ENCODE measurements at places on chromosomes 2 and 18.

GRCh38 chr18:28541276-28541930 lies 364.5 kb upstream of the CDH2 start:
- DNase-seq: no peak

GRCh38 chr2:47486841-47487497 lies 84.0 kb downstream of the MSH2 start:
- DNase-seq: no peak

DNA sequence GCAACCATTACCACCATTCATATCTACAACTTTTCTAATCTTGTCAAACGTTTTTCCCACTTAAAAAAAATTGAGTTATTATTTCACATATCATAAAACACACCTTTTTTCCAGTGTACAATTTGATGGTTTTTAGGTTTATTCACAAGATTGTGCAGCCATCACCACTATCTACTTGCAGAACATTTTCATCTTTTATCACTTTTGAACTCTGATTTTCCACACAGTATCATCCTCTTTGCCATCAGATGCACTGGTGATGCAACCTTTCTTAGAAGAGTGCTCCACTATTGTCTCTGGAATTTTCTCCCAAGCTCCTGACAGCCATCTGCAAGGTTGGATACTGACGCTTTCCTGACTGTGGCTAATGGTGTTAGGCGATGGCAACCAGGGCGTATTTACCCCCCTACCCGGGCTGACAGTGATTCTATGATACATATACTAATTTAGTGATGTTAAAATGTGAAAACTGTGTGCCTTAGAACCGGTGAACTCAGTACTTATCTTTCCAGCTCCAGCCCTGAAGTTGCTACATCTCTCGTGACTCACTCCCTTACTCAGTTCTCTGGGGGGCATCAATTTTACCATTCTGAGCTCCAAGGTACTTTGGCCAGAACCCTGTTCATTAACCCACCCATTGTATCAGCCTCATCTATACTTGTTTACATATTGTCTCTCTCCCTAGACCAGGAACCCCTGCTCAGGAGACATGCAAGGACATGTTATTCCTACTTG lies 105.4 kb upstream of the SPRED2 start:
- DNase-seq: no peak

DNA sequence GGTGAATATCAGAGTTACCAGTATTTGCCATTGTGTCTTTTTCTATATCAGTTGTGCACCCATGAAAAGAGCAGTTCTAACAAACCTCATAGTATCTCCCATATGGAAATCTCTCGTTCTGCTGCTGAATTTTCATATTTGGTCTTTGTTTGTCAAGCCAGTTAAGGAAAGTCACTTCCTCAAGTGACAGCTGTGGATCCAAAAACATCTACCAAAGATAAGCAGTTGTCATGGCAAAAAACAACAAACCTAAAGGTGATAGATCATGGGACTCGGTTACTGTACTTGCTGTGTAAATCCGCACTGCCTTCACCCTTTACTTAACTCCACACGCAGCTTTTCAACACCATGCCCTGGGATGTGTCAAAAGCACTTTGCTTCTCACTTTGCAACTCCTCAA lies 17.3 kb downstream of the BMP10 start:
- no peak for DNase-seq

DNA sequence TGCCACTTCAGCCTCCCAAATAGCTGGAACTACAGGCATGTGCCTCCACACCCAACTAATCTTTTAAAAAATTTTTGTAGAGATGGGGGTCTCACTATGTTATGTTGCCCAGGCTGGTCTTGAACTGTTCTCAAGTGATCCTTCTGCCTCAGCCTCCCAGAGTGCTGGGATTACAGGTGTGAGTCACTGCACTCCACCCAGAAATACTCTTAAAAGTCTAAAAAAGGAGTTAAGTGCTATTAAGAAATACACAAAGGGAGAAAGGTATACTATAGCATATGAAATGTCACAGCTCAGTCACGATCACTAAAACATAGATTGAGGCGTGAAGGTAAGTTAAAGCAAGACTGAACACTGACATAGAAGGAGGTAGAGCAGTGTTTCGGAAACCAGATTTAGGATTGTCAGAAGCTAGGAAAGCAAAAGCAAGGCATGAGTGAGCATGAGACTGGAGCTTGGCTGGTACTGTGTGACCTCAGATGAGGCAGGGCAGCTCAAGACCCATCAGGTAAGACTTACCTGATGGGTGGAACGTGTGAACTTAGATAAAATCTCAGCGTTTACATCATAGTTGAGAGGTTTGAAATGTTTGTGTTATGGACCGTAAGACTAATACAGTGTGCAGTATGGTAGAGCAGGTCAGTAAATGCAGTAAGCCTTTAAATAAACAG lies 9.2 kb downstream of the CCNYL1 start:
- DNase-seq: no peak

GRCh38 chr2:54528311-54528955 lies 72.3 kb downstream of the SPTBN1 start:
- DNase-seq: no peak

DNA sequence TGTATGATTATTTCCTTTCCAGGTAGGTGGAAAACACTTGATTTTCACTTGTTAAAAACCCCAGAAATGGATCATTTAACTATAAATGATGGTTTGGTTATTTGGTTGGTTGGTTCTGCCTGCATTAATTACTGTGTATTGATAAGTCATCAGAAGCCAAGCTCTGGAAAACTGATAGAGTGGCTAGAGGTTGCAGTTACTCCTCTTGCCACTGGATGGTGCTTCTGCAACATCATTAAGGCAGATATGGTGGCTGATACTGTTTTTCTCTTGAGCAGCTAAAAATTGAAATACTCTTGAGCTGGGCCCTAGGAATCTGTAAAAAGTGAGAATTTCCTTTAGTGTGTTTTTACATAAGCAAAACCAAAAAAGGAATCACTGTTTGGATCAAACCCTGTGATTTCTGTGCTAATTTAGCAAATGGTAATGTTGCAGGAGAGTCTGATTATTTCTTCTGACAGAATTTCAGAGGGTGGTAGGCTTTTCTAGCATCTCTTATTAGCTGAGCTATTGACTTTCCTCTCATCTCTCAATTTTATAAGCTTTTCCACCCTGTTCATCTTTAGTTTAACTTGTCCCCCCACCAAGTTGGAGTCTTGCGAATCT lies 54.3 kb downstream of the RAB10 start:
- no peak for DNase-seq

- DNase-seq: no peak
Observed at GRCh38 chr2:222239945-222240675, 58.7 kb downstream of the PAX3 start.

DNA sequence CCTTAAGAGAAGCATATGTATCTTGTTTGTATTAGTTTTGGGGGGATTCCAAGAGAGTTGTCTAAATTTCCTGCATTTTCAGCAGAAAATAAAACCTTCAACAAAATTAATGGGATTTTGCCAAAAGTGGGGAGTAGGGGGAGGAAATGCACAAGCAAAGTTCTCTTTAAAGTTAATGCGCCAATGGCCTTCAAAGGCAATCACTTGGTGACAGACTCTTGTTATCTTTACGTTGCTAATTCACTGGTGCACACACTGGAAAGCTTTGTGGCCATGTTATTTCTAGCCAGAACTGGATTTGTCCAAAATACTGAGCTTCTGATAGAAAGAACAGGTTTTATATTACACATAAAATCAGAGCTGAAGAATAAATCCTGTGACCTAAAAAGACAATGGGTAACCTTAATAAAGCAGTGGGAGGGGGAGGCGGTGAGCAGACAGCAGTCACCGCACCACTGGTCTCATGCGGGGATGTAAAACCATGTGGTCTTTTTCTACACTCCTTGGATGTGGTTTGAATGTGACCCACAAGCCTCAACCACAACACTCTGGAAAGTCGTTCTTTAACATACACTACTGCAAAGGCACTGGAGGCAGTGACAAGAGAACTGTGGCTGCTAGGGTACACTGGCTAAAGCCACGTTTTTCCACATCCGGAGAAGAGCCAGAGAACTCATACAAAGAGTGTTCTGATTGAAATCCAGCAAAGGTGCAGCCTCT lies 176.9 kb upstream of the SMAD7 start:
- no peak for DNase-seq

DNA sequence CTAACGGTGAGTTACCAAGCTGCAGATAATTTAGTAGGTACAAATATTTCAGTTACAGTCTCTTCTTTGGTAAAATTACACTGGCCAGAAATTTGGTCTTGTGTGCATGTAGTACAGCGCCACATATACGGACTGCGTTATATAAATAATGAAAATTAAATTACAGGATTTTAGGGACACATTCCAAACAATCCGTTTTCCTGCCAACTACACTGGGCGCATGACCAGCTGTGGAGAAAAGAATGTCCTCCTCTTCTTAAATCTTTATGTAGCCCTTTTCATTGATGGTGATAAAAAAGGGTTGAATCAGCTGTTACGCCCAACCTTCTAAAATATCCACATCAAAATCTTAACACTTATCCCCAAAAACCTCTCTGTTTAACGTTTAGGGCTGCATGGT lies 37.5 kb downstream of the TCF4 start:
- DNase-seq: no peak

- no peak for DNase-seq
Observed at GRCh38 chr2:37568565-37568964, 102.9 kb downstream of the CDC42EP3 start.

- no peak for DNase-seq
Observed at GRCh38 chr2:203238292-203238703, 520 bp upstream of the CYP20A1 start.

DNA sequence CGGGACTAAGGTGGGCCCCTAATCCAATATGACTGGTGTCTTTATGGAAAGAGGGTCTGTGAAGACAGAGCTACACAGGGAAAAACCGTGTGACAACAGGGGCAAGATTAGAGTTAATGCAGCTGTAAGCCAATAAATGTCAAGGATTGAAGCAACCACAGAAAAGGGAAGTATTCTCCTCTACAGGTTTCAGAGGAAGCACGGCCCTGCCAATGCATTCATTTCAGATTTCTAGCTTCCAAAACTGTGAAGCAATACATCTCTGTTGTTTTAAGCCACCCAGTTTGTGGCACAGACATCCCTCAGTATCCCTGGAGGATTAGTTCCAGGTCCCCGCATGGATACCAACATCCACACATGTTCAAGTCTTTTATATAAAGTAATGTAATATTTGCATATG lies 48.8 kb downstream of the SPP2 start:
- no peak for DNase-seq

DNA sequence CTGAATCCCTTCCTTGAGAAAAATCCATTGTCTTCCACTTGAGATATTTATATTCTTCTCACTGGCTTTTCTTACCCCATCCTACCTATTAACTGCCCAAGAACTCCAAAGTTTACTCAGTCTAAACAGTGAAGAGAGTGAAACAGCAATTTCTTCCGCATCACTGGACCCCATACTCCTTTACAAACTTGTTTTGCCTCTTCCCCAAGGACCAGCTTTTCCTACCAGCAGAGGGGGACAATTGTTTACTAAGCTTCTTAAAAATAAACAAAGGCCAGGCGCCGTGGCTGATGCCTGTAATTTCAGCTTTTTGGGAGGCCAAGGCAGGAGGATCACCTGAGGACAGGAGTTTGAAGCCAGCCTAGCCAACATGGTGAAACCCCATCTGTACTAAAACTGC lies 52.0 kb downstream of the LRATD1 start:
- DNase-seq: no peak

All from cortex of kidney (tissue), 1 donor.